ENCODE measurements at places on chromosomes 4 and X.

DNA sequence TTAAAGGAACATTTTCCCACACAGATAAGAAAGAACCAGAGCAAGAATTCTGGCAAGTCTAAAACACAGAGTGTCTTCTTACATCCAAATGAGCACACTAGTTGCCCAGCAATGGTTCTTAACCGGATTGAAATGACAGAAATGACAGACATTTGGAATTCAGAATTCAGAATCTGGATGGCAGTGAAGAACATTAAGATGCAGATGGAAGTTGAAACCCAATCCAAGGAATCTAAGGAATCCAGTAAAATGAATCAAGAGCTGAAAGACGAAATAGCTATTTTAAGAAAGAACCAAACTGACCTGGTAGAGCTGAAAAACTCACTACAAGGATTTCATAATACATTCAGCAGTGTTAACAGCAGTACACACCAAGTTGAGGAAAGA lies 21.5 kb downstream of the ANAPC10 start:
- H3K4me3 ChIP-seq: no peak overlapping the region
- peaks cover 10% of the 10 kb centered on the region for H3K36me3 ChIP-seq
- H3K27ac ChIP-seq: no peak overlapping the region
- DNase-seq: no peak
- H3K27me3 ChIP-seq: no peaks in the 10 kb centered on the region

DNA sequence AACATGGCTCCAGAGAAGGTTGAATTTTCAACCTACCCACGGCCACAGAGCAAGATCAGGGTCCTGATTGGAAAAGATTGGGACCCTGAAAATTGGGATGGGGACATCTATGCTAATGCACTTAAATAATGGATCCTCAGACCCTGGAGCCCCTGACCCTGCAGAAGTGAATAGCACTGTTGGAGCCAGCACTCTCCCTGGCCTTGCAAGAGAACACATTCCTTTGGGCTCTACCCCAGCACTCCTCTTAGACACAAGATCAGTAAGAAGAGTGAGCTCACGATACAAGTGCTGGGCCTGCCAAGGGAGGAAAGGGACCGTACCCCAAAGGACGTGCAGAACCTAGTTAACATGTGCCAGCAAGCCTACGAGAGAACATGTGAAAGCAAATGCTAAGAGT lies 19.9 kb downstream of the CXCL13 start:
- peaks cover 2% of the 10 kb centered on the region for H3K27me3 ChIP-seq
- H3K4me1 ChIP-seq: peaks cover 2% of the 10 kb centered on the region
- no peak overlapping the region for H3K27ac ChIP-seq

- peak overlapping the region; percentile 28 for H3K4me3 ChIP-seq
- peaks cover 39% of the 10 kb centered on the region for H3K27me3 ChIP-seq
Observed at GRCh38 chrX:125205133-125205917, 114.3 kb upstream of the TEX13C start.

DNA sequence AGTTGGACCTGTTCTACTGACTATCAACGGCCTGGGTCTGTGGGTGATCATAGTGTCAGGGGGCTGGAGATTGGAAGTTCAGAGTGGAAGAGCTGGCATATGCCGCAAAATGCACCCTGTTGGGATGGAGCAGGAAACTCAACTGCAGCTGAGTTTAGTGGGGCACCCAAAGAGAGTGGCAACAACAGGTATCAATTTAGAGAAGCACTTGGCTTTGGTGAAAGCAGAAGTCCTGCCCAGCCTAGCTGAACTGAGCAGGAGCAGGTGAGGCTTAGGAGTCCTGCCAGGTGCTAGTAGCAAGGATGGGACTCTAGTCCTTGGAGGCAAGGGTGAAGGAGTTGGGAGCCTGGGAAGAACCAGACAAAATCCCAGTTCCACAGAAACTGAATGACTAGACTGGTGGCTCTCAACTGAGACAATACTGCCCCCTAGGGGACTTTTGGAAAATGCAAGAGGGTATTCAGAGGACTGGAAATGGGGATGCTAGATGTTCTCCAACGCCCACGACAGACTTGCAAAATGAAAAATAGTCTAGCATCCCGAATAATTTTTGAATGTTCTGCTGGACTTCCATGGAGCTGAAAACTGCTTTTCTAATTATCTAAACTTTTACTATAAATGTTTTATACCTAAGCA lies 49.4 kb downstream of the RTL9 start:
- H3K36me3 ChIP-seq: no peaks in the 10 kb centered on the region
- H3K4me1 ChIP-seq: no peaks in the 10 kb centered on the region
- no peaks in the 10 kb centered on the region for H3K27me3 ChIP-seq
- H3K4me3 ChIP-seq: no peak overlapping the region
- no peak overlapping the region for H3K27ac ChIP-seq
- DNase-seq: peak; percentile 35

GRCh38 chrX:131801911-131802310 lies 221.2 kb upstream of the STK26 start:
- H3K4me1 ChIP-seq: no peaks in the 10 kb centered on the region
- H3K27me3 ChIP-seq: no peaks in the 10 kb centered on the region
- H3K36me3 ChIP-seq: no peaks in the 10 kb centered on the region
- no peak overlapping the region for H3K4me3 ChIP-seq
- no peak overlapping the region for H3K27ac ChIP-seq
- DNase-seq: no peak

DNA sequence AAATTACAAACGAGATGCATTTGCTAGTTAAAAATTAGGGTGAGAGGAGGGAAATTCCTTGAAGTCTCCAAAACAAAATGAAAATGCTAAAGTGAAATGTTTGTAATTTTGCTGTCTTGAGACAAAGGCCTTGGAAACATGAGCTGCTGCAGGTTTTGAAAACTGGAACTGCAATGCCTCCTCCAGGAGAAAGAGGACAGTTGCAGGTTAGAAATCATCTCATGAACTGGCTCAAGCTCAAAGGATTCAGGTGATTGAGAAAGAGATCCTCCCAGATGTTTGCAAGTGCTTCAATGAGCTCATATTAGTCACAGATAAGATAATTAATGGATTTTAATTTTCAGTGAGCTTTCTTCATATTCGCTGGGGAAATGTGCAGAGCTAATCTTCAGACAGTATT lies 32.4 kb downstream of the SMPX start:
- no peaks in the 10 kb centered on the region for H3K4me1 ChIP-seq
- no peaks in the 10 kb centered on the region for H3K27me3 ChIP-seq
- no peaks in the 10 kb centered on the region for H3K36me3 ChIP-seq
- no peak overlapping the region for H3K27ac ChIP-seq
- DNase-seq: no peak
- no peak overlapping the region for H3K4me3 ChIP-seq

- H3K27ac ChIP-seq: no peak overlapping the region
- no peaks in the 10 kb centered on the region for H3K36me3 ChIP-seq
- no peak for DNase-seq
- no peaks in the 10 kb centered on the region for H3K4me1 ChIP-seq
- H3K4me3 ChIP-seq: no peak overlapping the region
Observed at GRCh38 chr4:99998062-99998867, 48.2 kb upstream of the H2AZ1 start.

GRCh38 chr4:175386776-175387507 lies 425.1 kb downstream of the GPM6A start:
- no peak overlapping the region for H3K4me3 ChIP-seq
- no peaks in the 10 kb centered on the region for H3K4me1 ChIP-seq
- no peak for DNase-seq
- no peaks in the 10 kb centered on the region for H3K27me3 ChIP-seq

DNA sequence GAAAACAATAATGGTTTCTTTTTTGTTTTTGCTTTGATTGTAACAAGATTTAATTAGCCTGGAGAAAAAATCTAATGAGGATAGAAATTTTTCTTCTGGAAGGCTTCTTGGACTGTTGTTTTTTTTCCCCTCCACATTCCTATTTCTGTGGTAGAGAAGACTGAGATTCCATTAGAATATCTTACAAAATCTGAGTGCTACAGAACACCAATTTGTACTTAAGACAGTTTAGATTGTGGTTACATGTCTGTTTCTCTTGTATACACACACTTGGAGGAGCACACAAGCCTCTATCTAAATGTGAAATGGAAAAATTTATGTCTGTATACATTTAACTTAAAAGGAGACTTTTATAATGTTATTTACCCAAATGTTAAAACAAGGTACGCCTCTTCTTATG lies 176.9 kb upstream of the ARSJ start:
- H3K4me1 ChIP-seq: no peaks in the 10 kb centered on the region
- no peak overlapping the region for H3K4me3 ChIP-seq
- H3K27me3 ChIP-seq: no peaks in the 10 kb centered on the region
- H3K36me3 ChIP-seq: no peaks in the 10 kb centered on the region
- no peak overlapping the region for H3K27ac ChIP-seq
- no peak for DNase-seq

DNA sequence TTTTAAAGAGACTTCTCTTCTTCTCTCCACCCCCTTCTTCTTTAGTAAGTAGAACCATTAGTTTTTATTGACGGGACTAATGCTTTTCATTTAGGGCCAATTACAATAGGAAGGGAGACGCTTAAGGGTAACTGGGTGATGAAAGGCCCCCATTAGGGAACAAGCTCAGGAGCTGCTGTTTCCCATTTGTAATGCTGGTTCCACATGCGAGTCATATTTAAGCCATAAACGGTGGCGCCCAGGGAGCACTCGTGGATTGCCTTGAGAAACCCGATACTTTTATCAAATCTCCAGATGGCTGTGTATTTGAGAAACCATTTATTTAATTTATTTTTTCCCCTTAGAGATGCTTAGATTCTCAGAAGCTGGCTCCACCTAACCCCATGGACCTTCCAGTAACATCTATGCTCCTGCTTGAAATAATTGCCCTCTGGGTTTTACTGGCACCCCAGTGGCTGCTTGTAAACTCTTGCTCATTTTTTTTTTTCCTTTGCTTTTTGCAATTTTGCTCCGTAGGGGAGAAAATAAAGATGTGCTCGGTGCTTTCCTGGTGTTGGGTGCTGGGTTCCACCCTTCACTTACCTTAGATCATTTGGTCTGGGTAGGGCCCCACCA lies 124.2 kb upstream of the MSX1 start:
- no peak overlapping the region for H3K4me3 ChIP-seq
- H3K4me1 ChIP-seq: peaks cover 4% of the 10 kb centered on the region

DNA sequence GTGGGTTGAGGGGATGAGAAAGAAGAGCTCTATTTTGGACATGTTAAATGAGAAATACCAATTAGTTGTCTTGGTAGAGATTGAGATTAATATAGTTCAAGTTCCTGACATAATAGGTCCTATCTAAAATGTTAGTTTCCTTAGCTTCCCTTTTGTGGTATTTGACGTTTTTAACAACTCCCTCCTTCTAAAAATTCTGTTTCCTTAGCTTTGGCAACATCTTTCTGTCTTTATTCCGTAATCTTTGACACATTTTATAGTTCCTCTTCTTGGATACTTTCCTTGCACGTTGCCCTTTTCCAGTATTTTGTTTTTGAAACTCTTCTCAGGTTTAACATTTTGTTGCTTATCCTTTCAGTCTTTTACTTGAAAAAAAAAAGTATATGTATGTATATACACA lies 36.9 kb downstream of the LAMTOR3 start:
- no peak overlapping the region for H3K27ac ChIP-seq
- DNase-seq: no peak
- H3K36me3 ChIP-seq: no peaks in the 10 kb centered on the region
- no peaks in the 10 kb centered on the region for H3K4me1 ChIP-seq

- H3K4me3 ChIP-seq: no peak overlapping the region
- H3K27ac ChIP-seq: no peak overlapping the region
- no peak for DNase-seq
- H3K27me3 ChIP-seq: no peaks in the 10 kb centered on the region
- H3K4me1 ChIP-seq: no peaks in the 10 kb centered on the region
Observed at GRCh38 chr4:151934766-151935165, 174.0 kb upstream of the GATB start.

- H3K27ac ChIP-seq: peak overlapping the region; percentile 57
- DNase-seq: peak; percentile 87
- H3K27me3 ChIP-seq: no peaks in the 10 kb centered on the region
- H3K36me3 ChIP-seq: no peaks in the 10 kb centered on the region
- H3K4me1 ChIP-seq: peaks cover 13% of the 10 kb centered on the region
- no peak overlapping the region for H3K4me3 ChIP-seq
Observed at GRCh38 chr4:138910914-138911336, 104.7 kb upstream of the NOCT start.

GRCh38 chrX:8052909-8053308 lies 118.2 kb downstream of the VCX2 start:
- H3K36me3 ChIP-seq: no peaks in the 10 kb centered on the region
- no peak overlapping the region for H3K27ac ChIP-seq
- no peak overlapping the region for H3K4me3 ChIP-seq
- DNase-seq: no peak
- no peaks in the 10 kb centered on the region for H3K27me3 ChIP-seq

GRCh38 chr4:71992571-71993312 lies 39.1 kb upstream of the NPFFR2 start:
- H3K4me1 ChIP-seq: no peaks in the 10 kb centered on the region
- no peak overlapping the region for H3K4me3 ChIP-seq
- DNase-seq: no peak
- H3K27me3 ChIP-seq: no peaks in the 10 kb centered on the region
- H3K36me3 ChIP-seq: no peaks in the 10 kb centered on the region

GRCh38 chr4:156790866-156791265 lies 180.7 kb downstream of the PDGFC start:
- H3K27me3 ChIP-seq: no peaks in the 10 kb centered on the region
- H3K27ac ChIP-seq: no peak overlapping the region
- H3K4me1 ChIP-seq: no peaks in the 10 kb centered on the region
- no peak overlapping the region for H3K4me3 ChIP-seq

GRCh38 chr4:88998891-88999290 lies 58.1 kb downstream of the FAM13A start:
- no peaks in the 10 kb centered on the region for H3K27me3 ChIP-seq
- H3K4me1 ChIP-seq: peaks cover 41% of the 10 kb centered on the region
- peak; percentile 47 for DNase-seq
- H3K4me3 ChIP-seq: no peak overlapping the region

DNA sequence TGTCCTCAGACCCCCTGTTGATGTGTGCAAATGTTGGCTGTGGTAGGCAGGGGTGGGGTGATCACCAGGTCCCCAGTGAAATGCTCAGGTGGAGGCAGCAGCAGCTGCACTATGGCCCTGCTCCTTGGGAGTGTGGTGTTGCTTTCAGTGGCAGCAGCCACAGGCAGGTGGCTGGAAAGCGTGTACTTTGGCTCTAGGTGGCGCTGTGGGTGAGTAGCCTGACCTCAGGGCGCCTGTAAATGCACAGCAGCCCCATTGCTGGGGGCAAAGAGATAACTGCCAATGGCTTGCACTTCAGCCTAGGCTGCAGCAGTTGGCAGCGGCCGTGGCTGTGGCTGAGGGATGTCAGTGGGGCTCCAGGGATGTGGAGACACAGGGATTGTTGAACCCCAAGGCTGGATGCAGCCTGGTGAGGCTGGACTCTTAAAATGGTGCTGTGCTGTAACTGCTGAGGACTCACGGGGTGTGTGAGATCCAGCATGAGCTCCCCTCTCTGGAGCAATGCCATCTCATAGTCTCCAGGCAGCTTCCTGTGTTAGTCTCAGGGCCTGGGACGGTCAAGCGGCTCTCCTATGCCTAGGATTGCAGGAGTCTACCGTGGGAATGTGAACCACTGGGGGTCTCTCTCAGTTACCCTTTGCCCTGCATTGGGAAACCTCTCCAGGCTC lies 421.7 kb upstream of the HTR2C start:
- no peak overlapping the region for H3K27ac ChIP-seq
- H3K27me3 ChIP-seq: no peaks in the 10 kb centered on the region
- no peaks in the 10 kb centered on the region for H3K36me3 ChIP-seq
- no peak overlapping the region for H3K4me3 ChIP-seq
- no peaks in the 10 kb centered on the region for H3K4me1 ChIP-seq
- DNase-seq: peak; percentile 1

- peak overlapping the region; percentile 51 for H3K27ac ChIP-seq
- H3K27me3 ChIP-seq: no peaks in the 10 kb centered on the region
- no peak for DNase-seq
Observed at GRCh38 chr4:187814737-187815465, 180.7 kb upstream of the ZFP42 start.
